Upper lobe of right lung (tissue), 1 donor: ENCODE measurements at places on chromosomes 13 and 19. TPM values are rescaled to one million over a fixed set of nuclear protein-coding genes. Genes with fewer than 3 reads are reported as not detected.

DNA sequence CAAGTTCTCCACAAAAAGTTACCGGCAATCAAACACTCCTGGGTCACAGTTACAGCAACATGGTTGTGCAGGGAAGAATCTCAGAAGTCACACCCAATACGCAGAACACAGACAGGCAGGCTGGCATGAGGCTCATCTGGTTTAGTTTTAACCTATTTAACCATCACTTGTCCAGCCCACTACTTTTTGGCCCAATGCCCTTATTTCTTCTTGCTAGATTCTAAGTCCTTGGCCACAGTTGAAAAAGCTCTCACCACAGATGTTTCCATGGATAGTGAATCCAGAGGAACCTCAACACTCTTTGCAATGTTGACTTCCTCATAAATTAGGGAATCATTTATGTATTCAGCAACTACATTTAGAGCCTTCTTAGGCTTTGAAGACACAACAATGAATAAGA lies 50.7 kb upstream of the FNDC3A start:
- no peaks in the 10 kb centered on the region for H3K27me3 ChIP-seq
- H3K36me3 ChIP-seq = no peaks in the 10 kb centered on the region
- no peak overlapping the region for H3K27ac ChIP-seq
- no peak for DNase-seq

GRCh38 chr13:26133286-26133685 lies 81.5 kb upstream of the SHISA2 start:
- no peaks in the 10 kb centered on the region for H3K27me3 ChIP-seq
- no peaks in the 10 kb centered on the region for H3K36me3 ChIP-seq
- H3K27ac ChIP-seq = no peak overlapping the region
- no peak for DNase-seq

DNA sequence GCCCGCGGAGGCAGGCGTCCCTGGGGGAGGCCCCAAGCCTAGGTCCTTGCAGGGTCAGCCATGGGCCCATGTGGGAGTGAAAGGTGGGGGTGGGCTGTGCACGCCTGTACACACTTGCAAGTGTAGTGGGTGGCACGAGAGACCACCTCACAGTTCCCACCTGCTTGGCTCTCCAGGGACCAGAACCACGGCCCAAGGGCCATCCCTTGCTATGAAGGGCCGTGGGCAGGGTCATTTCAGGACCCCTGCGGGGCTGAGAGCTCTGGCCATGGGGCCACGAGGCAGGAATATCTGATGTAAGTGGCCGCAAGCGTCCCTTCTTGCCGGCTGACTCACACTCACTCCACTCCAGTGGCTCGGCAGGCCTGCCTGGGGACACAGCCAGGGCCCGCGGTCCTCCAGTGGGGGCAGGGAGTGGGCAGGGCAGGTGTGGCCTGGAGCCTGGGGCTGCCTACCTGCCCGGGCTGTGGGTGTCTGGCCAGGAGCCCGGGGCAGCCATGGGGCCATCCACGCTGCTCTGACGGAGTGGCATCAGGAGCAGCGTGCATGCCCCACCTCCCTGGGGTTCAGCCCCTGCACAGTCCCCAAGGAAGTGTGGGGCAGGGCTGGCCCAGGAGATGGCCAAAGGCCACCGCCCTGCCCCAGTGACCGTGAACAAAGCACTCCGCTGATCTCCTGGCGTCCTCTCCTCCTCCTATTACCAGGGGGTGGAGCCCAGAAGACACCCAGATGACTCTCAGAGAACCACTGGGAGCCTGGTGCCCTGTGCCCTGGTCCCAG lies 8.6 kb upstream of the MKNK2 start:
- peak; percentile 95 for DNase-seq
- H3K27ac ChIP-seq = peak overlapping the region; percentile 99
- H3K27me3 ChIP-seq = no peaks in the 10 kb centered on the region

GRCh38 chr13:37775871-37776270 lies 93.7 kb downstream of the TRPC4 start:
- H3K36me3 ChIP-seq = no peaks in the 10 kb centered on the region
- H3K27ac ChIP-seq = no peak overlapping the region
- no peaks in the 10 kb centered on the region for H3K4me1 ChIP-seq
- DNase-seq = no peak
- no peaks in the 10 kb centered on the region for H3K27me3 ChIP-seq
- H3K4me3 ChIP-seq = no peak overlapping the region

DNA sequence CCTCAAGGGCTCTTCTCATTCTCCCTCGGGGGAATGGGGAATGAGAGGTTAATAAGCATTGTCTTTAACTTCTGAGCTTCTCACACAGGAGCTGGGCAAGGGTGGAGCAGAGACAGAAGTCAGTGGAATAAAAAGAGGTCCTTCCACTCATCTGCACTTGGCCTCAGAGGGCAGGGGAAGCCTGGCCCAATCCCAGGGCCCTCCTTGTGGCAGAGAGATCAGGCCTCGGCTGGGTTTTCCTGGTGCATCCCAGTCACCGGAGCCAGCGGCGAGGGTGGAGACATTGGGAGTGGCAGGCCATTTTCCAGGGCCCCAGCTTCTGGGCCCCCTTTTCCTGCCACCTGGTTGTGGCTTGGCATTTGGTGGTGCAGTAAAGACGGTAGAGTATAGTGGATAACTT lies 10.6 kb downstream of the CALM3 start:
- no peak overlapping the region for H3K4me3 ChIP-seq
- peaks cover 34% of the 10 kb centered on the region for H3K36me3 ChIP-seq
- DNase-seq = peak; percentile 54
- no peaks in the 10 kb centered on the region for H3K27me3 ChIP-seq
- peaks cover 5% of the 10 kb centered on the region for H3K4me1 ChIP-seq

DNA sequence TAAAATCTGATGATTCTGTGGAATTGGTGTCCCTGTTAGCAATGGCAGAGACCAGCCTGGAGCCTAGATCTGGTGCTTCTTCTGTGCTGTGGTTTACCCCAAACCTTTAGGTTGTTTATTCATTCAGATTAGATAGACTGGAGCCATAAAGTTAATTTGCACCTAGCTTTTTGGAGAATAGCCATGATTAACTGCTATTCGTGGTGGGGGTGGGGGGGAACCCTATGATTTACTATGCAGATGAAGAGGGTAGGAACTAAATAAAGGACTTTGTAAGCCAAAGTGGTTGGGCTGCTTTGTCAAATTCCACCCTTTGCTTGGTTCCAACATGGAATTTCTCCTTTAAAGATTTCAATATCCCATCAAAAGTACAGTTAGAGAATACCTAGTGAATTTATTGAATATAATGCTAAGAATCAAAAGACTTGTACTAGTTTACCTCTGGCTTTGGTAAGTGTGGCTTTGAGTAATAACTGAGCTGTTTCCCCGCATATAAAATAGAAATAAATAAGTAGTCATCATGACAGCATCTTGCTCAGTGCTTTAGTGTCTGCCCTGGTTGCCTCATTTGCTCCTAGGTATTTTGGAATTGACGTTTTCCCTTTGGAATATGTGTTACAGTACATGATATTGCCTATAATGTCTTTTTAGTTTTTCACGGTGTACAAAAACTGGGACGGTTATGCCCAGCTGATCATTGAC lies 27.6 kb downstream of the SKA3 start:
- no peak overlapping the region for H3K4me3 ChIP-seq
- DNase-seq = no peak
- H3K36me3 ChIP-seq = peaks cover 36% of the 10 kb centered on the region
- H3K4me1 ChIP-seq = no peaks in the 10 kb centered on the region
- H3K27ac ChIP-seq = no peak overlapping the region

DNA sequence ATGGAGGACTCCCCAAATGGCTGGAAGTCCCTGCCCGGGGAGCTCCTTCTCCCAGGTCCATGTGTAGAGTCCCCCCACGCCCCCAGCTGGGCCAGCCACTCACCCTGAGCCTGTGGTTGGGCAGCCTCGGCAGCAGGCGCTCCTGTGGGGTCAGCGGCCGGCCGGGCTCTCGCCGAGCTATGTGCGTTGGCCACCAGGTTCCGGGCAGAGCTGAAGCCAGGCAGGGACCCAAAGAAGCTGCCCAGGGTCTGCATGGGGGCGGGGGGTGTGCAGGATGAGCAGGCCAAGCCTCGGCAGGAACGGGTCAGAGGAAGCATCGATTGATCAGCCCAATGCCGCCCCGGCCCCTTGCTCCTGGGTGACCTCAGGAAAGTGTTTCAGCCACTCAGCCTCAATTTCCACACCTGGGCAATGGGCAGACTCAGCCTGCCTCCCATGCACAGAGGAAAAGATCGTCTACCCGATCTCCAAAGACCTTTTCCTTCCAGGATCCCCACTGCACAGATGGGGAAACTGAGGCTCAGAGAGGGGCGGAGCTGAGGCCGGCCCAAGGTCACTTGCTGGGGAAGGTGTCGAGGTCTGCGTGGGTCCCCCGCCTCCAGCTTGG lies 732 bp downstream of the PLIN4 start:
- H3K4me3 ChIP-seq = no peak overlapping the region
- no peak for DNase-seq
- no peaks in the 10 kb centered on the region for H3K27me3 ChIP-seq

DNA sequence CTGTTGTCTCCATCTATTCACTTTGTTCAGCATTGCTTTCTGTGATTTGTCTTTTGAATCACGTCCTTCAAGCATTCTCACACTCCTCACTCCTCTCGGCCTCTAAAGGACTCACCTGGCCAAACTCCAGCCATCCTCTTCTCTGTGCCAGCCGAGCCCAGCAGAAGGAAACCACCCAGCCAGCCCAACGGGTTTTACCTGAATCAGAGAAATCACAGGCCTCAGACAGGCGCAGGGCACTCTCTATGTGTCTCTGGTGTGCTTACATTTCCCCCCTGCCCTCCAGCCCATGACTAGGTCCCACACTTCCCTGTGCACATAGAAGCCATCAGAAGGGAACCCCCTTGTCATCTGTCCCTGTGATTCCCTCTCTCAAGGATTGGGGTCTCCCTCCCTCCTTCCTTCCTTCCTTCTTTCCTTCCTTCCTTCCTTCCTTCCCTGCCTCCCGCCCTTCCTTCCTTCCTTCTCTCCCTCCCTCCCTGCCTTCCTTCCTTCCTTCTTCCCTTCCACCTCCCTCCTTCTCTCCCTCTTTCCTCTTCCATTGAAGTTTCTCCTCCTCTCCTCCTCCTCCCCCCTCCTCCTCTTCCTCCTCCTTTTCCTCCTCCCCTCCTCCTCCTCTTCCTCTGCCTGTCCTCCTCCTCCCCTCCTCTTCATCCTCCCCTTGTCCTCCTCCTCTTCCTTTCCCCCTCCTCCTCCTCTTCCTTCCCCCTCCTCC lies 8.8 kb upstream of the ZNF541 start:
- H3K4me3 ChIP-seq = no peak overlapping the region
- no peaks in the 10 kb centered on the region for H3K27me3 ChIP-seq
- H3K4me1 ChIP-seq = peaks cover 6% of the 10 kb centered on the region
- no peak overlapping the region for H3K27ac ChIP-seq
- H3K36me3 ChIP-seq = no peaks in the 10 kb centered on the region
- DNase-seq = peak; percentile 79

DNA sequence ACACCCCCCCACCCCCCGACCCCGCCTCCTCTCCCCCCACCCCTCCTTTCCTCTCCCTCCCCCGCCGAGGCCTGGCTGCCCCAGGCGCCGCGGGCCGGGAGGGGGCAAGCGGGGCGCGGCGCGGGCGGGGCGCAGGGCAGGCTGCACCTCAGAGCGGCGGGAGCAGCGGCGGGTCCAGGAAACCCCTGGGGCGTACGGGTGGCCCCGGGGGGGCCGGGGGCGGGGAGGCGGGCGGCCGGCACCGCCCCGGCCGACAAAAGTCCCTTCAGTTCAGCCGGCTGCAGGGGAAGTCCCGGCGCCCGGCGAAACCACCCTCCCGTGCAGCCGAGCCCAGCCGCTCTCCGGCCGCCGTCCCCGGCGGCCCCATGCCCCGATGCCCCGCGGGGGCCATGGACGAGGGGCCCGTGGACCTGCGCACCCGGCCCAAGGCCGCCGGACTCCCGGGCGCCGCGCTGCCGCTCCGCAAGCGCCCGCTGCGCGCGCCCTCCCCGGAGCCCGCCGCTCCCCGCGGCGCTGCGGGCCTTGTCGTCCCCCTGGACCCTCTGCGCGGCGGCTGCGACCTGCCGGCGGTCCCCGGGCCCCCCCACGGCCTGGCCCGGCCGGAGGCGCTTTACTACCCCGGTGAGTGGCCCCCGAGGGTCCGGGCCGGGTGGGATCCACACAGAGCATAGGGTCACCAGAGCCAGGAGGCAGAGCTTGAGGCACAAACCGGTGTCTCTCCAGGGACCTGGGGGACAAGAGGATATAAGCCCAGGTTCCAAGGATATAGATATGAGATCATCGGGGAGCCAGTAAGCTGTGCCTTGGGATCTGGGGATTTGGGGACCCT lies at the start of gene BCL3:
Gene BCL3, plus strand, starts transcription at position 283 of the 829 bp plus-strand sequence. Its CDS starts 83 bp downstream, at position 366.
- H3K4me1 ChIP-seq = peaks cover 65% of the 10 kb centered on the region
- peak within 1 kb of the TSS; percentile 75 for H3K4me3 ChIP-seq
- peak within 1 kb of the TSS; percentile 93 for H3K27ac ChIP-seq
- H3K27me3 ChIP-seq = no peaks in the 10 kb centered on the region
- H3K36me3 ChIP-seq = peaks cover 20% of the 10 kb centered on the region

- no peak for DNase-seq
- no peak overlapping the region for H3K4me3 ChIP-seq
- no peaks in the 10 kb centered on the region for H3K36me3 ChIP-seq
- no peak overlapping the region for H3K27ac ChIP-seq
- H3K4me1 ChIP-seq = no peaks in the 10 kb centered on the region
- H3K27me3 ChIP-seq = peaks cover 7% of the 10 kb centered on the region
Measured at GRCh38 chr13:112451512-112452379, 75.6 kb downstream of the SPACA7 start.

GRCh38 chr13:64718116-64718515 lies 2512.0 kb downstream of the PCDH9 start:
- no peak for DNase-seq
- H3K27me3 ChIP-seq = no peaks in the 10 kb centered on the region
- no peaks in the 10 kb centered on the region for H3K4me1 ChIP-seq
- H3K4me3 ChIP-seq = no peak overlapping the region

GRCh38 chr13:66811455-66811854 lies 418.7 kb downstream of the PCDH9 start:
- no peak for DNase-seq
- no peak overlapping the region for H3K27ac ChIP-seq
- H3K4me1 ChIP-seq = no peaks in the 10 kb centered on the region
- H3K36me3 ChIP-seq = no peaks in the 10 kb centered on the region

GRCh38 chr13:112143753-112144615 lies 77.0 kb downstream of the SOX1 start:
- H3K27me3 ChIP-seq = no peaks in the 10 kb centered on the region
- no peaks in the 10 kb centered on the region for H3K4me1 ChIP-seq
- H3K4me3 ChIP-seq = no peak overlapping the region
- peak; percentile 56 for DNase-seq
- no peaks in the 10 kb centered on the region for H3K36me3 ChIP-seq
- H3K27ac ChIP-seq = no peak overlapping the region

GRCh38 chr19:1163934-1164683 lies 10.0 kb downstream of the SBNO2 start:
- H3K27me3 ChIP-seq = no peaks in the 10 kb centered on the region
- peaks cover 8% of the 10 kb centered on the region for H3K36me3 ChIP-seq
- no peak for DNase-seq
- peak overlapping the region; percentile 30 for H3K27ac ChIP-seq
- no peak overlapping the region for H3K4me3 ChIP-seq
- H3K4me1 ChIP-seq = peaks cover 31% of the 10 kb centered on the region

GRCh38 chr13:46062185-46062584 lies 9.6 kb upstream of the ZC3H13 start:
- no peak overlapping the region for H3K4me3 ChIP-seq
- no peaks in the 10 kb centered on the region for H3K4me1 ChIP-seq
- no peaks in the 10 kb centered on the region for H3K27me3 ChIP-seq
- H3K36me3 ChIP-seq = no peaks in the 10 kb centered on the region
- DNase-seq = no peak

- no peaks in the 10 kb centered on the region for H3K27me3 ChIP-seq
- peak; percentile 74 for DNase-seq
- H3K36me3 ChIP-seq = no peaks in the 10 kb centered on the region
Measured at GRCh38 chr13:48161530-48162179, 66.8 kb upstream of the MED4 start.

TYROBP gene
- 367 TPM for total RNA-seq

KLK13 gene
- total RNA-seq = not detected

ATP8B3 gene
- total RNA-seq = 0.64 TPM

SMAD9 gene
- 21.5 TPM for total RNA-seq

CEACAM3 gene
- total RNA-seq = 1.2 TPM

POU2F2 gene
- total RNA-seq = 6.1 TPM

C13orf46 gene
- 21.2 TPM for total RNA-seq

OR7E24 gene
- total RNA-seq = not detected

ZNF865 gene
- total RNA-seq = 18.4 TPM
